ENCODE measurements at places on chromosomes 7 and 10.

DNA sequence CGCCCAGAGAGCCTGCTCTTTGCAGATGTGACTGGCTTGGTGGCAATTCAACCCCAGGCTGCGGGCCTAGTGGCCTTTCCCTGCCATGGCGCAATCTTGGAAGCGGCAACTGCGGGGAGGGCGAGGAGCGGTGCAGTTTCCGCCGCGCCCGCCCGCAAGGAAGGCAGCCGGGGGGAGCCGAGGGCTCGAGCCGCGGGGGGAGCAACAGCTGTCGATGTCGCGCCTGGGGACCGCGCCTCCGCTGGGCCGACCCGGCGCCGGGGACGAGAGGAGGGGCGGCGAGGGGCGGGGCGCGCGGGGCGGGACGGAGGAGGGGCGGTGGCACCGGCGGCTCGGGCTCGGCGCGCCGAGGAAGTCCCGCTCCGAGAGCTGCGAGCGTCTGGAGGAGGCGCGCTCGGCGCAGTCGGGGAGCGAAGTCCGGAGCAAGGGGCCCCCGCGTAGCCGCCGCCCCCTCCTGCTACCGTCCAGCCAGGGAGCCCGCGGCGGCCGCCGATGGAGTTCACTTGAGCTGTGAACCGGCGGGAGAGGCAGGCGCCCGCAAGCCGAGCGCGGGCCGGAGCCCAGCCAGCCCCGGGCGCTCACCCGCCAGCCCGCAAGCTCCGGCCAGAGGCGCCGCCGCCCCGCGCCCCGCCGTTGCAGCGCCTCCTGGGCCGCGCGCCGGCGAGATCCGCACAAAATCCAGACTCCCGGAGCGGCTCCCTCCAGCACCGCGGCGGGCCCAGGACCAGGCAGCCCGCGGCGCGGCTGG, 438.1 kb upstream of the GALNT17 start:
- no peak for DNase-seq

DNA sequence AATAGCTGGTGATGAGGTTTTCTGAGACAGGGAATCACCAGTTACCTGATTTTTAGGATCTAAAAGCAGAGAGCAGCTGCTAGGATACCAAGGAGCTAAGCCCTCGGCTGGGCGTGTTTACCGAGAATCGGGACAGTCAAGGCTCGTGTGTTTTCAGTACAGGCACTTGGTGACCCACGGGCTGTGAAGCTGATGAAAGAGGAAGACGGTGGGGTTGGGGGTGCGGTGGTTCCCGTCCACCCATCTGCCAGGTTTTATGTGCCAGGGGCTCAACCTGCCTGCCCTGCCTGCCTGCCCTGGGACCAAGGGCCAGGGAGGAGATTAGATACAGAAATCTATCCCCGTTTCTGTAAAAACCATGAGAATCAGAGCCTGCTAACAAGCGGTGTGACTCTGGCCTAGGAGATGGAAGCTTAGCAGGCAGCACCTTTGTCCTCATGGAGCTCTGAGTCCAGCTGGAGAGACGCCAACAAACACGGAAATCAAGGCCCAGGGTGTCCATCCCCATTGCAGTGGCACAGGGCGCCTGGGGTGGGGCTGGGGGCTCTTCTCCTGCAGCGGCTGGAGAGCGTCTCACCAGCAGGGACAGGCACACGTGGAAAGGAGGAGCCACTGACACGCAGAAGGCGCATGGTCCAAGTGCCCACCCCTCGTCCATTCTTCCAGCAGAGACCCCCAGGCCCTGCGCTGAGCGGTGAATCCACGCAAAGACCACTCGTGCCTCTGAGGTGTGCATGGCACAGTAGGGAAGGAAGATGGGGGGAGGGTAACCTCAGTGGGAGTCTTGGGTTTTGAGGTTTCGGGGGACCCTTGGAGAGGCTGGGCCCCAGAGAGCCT, 265.0 kb upstream of the TCERG1L start:
- no peak for DNase-seq

GRCh38 chr7:102122026-102122425, 164.6 kb upstream of the SH2B2 start:
- no peak for DNase-seq

GRCh38 chr7:139036901-139037300, 1.1 kb upstream of the ZC3HAV1L start:
- DNase-seq: no peak

DNA sequence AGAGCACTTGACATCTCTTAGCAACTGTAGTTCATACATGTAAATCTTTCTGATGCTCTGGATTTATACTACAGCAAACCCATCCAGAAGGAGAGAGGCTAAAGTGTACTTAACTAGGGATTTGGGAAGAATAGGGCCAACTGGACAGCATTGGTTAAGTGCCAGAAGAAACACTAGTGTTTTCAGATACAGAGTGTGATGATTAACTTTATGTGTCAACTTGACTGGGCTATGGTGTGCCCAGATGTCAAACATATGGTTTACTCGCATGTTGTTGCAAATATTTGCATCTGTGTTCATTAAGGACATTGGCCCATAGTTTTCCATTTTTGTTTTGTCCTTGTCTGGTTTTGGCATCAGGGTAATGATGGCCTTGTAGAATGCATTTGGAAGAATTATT, 384.7 kb upstream of the KCND2 start:
- no peak for DNase-seq

DNA sequence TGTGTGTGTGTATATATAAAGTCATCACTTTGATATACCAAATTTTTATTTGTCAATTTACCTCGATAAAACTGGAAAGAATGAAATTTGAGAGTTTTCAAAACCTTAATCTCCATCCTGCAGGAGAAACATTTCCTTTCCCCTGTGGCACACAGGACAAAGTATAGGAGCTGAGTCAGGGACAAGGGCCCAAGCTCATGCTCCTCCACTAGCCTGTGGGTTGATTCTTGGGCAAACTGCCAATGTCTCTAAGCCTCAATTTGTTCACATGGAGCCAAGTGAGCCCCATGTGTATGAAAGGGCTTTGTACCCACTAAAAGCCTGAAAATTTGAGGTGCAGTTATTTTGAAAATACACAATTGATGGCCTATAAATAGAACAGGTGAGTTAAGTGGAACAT, 60.3 kb upstream of the IL6 start:
- no peak for DNase-seq

GRCh38 chr10:49254556-49255318, 44.2 kb upstream of the C10orf71 start:
- no peak for DNase-seq

Data from HTR-8/SVneo (cell line).